HT1080 (cell line): ENCODE measurements at places on chromosomes 11 and 22.

- DNase-seq, result no peak
These were observed 16.2 kb upstream of the RNASEH2C start for GRCh38 chr11:65736810-65737209.

- no peak for DNase-seq
These were observed 2.0 kb upstream of the BSX start for GRCh38 chr11:122983438-122984185.

DNA sequence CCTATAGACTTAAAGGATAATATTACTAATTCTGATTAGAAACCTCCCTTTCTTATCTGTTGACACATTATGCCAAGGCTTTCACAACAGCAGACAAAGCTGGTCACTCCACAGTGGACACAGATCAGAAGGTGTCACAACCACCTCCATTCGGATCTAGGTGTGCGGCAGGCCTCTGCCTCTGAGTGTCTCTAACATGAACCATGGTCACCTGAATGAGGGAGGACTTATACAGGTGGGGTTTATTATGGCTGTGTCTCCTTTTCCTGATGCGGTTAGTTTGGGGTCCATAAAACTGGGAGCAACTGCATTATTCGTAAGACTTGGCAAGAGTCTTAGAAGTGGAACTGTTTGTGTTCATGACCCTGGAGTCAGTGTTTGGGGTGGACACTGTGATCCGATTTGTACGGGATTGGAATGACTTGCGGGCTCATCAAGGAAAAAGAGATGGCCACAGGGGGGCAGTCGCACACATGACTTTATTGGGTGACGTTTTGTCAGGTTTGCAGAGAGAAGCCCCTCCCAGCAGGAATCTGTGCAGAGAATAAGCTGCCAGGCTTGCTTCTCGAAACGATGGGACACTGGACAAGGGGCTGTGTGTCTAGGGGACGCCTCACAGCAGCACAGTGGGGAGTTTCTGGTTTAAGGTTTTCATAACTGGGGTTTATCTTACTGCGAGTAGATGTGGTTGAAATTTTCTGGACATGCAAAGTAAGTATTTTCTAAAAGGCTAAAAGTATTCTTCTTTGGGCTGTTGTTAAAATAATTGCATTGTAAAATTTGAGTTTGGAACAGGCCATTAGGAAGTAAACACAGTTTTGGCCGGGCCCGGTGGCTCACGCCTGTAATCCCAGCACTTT lies 90.6 kb downstream of the GAB4 start:
- DNase-seq, result peak; percentile 60

DNA sequence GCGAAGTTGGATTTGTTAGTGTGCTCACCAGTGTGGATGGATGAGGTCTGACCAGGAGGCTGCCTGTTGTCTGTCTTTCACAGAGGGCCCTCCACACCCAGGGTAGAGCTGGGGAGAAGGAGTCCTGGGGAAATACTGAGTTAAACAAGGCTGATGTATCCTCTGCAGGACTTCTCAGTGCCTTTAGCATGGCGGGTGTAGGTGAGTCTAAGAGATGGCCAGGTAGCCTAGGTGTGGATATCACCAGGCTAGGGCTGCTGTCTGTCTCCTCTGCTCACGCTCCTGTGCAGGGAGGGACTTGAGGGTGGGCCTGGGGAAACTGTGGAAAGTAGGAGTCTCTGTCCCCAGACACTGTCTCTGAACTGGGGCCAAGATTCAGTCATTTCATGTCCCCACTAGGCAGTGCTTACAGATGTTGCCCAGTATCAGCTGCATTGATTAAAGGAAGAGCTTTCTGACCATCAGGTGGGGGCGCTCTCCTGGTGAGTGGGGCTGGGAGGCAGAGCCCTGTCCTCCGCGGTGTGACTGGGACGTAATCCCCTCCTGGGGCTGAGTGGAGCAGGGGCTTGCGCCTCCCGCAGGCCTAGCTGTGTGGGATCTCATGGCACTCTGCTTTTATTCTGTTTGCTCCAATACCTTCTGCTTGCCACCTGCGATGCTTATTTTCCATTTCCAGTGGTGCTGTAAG lies 35.5 kb upstream of the CCDC188 start:
- no peak for DNase-seq

DNA sequence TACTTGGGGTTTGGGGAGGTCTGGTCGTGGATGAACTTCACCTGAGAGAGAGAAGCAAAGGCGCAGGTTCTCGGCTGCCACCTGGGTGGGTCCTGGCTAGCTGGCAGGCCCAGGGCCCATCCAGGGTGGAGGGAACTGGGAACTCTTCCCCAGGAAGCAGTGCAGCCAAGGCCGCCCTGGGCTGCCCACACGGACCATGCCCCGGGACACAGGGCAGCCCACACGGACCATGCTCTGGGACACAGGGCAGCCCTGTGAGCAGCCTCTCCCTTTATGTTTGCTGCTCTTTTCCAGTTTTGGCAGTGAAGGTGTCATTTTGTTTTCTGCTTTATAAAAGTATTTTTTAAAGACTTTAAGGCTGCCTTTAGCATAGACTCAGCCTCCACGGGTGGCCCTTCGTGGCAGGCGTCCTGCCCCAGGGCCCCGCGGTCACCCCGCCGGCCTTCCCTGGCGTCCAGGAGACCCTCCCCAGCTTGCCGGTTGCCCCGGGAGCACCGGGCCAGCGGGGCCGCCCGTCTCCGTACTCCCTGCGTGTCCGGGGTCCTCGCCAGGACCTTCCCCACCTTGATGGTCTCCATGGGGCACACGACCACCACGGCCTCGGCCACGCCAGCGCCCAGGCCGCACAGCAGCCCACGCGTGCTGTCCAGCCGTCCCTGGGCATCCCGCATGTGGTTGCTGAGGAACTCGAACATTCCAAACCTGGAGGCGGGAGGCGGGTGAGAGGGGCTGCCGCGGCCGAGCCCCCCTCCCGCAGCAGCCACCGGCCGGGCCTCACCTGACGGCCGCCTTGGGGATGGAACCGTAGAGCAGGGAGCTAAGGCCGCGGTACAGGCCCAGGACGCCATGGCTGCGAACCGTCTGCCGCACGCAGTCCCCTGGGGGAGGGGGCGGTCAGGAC lies 1.1 kb downstream of the SLC25A1 start:
- no peak for DNase-seq

GRCh38 chr11:114061681-114062049 lies 2.2 kb downstream of the ZBTB16 start:
- no peak for DNase-seq

GRCh38 chr11:70331901-70332300 lies 61.4 kb downstream of the PPFIA1 start:
- DNase-seq, result no peak

DNA sequence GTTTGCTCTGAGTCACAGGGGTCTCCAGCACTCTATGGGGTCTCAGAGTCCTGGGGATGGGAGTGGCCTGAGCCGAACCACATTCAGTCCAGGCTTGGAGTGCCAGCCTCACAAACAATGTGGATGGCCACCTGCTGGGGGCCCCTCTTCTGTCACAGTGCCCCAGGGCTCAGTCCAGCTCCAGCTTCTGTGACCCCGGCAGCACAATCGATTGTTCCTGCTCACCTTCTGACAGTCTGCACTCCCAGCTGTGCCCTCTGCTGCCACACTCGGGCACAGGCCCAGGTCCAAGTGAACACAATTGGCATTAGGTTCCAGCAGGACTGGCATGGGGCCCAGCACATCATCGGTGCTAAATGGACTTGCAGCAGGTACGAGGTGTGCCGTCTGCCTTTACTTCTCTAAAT lies 84.8 kb downstream of the TP53I11 start:
- no peak for DNase-seq

GRCh38 chr11:36441610-36442208 lies 68.4 kb downstream of the TRAF6 start:
- DNase-seq, result no peak
